ENCODE measurements at places on chromosomes 2 and 18. TPM values are rescaled to one million over a fixed set of nuclear protein-coding genes. Genes with fewer than 3 reads are reported as not detected.

The AQP12A gene
- not detected for total RNA-seq

The PRKAG3 gene
- not detected for total RNA-seq

The CAPG gene
- 19.3 TPM for total RNA-seq

The KRCC1 gene
- 11.1 TPM for total RNA-seq

The GPC1 gene
- total RNA-seq = 1.2 TPM

The CDK15 gene
- total RNA-seq = not detected

The PLEK gene
- total RNA-seq = 6.0 TPM

The RGPD5 gene
- total RNA-seq = 31.1 TPM

The FAM228A gene
- not detected for total RNA-seq

The PDK1 gene
- 70.7 TPM for total RNA-seq

The FAM110C gene
- 0.79 TPM for total RNA-seq

The HOXD10 gene
- total RNA-seq = not detected

The RMC1 gene
- 28.5 TPM for total RNA-seq

The GPR35 gene
- total RNA-seq = 14.4 TPM

The CIB4 gene
- not detected for total RNA-seq

The EIF4E2 gene
- 49.2 TPM for total RNA-seq

The BOLL gene
- total RNA-seq = not detected

The SRD5A2 gene
- not detected for total RNA-seq

The SERPINB3 gene
- total RNA-seq = not detected

The GKN2 gene
- total RNA-seq = not detected

The C2orf80 gene
- not detected for total RNA-seq

The GALR1 gene
- not detected for total RNA-seq

The LYPD6B gene
- not detected for total RNA-seq

The RBM43 gene
- total RNA-seq = 3.5 TPM

The AGXT gene
- not detected for total RNA-seq

The CYTIP gene
- total RNA-seq = 514 TPM

The NABP1 gene
- 31.7 TPM for total RNA-seq

The INO80D gene
- total RNA-seq = 15.9 TPM

The MSTN gene
- not detected for total RNA-seq

The CD8B2 gene
- total RNA-seq = 3.9 TPM

The PLCD4 gene
- total RNA-seq = 0.49 TPM

Data from activated CD8-positive, alpha-beta T cell treated with anti-CD3 and anti-CD28 coated beads for 36 hours (primary cell).